ENCODE measurements at places on chromosomes 13 and 19. TPM values are rescaled to one million over a fixed set of nuclear protein-coding genes. Genes with fewer than 3 reads are reported as not detected.

The SEMA6B gene
- 1.6 TPM for total RNA-seq

The CD37 gene
- total RNA-seq = not detected

DNA sequence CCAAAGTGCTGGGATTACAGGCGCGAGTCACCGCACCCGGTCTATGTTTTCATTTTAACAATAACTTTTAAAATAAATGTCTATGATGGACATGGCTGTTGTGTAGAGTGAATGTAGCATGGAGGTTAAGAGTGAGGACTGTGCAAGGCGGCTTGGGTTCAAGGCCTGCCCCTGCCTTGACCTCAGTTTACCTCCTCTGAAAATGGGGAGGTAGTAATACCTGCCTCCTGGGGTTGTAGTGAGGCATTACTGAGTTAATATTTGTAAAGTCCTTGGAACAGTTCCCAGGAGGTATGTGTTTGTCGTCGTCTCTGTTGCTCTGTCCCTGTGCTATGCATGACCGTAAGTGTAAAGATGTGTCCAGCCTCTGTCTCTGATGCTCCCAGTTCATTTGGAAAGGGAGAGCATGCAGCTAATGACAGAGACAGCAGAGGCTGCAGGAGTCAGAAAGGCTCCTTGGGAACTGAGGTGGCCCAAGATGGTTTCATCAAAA, 9.4 kb downstream of the GARRE1 start:
- no peak for DNase-seq

- peak; percentile 51 for DNase-seq
These were observed 84.0 kb downstream of the GPC5 start for GRCh38 chr13:91482427-91482826.

The LGALS7B gene
- total RNA-seq = not detected

Measured in M059J (cell line).